ENCODE measurements at places on chromosomes 13 and 19.

DNA sequence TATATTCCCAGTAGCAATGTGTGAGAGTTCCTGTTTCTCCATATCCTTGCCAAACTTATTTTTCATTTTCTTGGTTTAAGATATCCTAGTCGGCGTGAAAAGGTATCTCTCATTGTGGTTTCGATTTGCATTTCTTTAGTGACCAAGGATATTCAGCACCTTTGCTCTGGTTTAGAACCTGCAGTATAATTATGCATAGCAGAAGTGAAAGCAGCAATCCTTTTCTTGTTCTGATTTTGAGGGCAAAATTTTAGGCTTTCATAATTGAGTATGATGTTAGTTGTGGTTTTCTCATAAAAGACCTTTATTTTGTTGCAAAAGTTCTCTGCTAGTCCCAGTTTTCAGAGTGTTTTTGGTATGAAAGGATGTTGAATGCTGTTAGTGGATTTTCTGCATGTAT lies 491.0 kb downstream of the FGF9 start:
- DNase-seq, result no peak

GRCh38 chr13:113962386-113962785 lies 11.5 kb downstream of the C13orf46 start:
- DNase-seq, result no peak

GRCh38 chr13:40061466-40062450 lies 406.3 kb downstream of the COG6 start:
- DNase-seq, result peak; percentile 21

DNA sequence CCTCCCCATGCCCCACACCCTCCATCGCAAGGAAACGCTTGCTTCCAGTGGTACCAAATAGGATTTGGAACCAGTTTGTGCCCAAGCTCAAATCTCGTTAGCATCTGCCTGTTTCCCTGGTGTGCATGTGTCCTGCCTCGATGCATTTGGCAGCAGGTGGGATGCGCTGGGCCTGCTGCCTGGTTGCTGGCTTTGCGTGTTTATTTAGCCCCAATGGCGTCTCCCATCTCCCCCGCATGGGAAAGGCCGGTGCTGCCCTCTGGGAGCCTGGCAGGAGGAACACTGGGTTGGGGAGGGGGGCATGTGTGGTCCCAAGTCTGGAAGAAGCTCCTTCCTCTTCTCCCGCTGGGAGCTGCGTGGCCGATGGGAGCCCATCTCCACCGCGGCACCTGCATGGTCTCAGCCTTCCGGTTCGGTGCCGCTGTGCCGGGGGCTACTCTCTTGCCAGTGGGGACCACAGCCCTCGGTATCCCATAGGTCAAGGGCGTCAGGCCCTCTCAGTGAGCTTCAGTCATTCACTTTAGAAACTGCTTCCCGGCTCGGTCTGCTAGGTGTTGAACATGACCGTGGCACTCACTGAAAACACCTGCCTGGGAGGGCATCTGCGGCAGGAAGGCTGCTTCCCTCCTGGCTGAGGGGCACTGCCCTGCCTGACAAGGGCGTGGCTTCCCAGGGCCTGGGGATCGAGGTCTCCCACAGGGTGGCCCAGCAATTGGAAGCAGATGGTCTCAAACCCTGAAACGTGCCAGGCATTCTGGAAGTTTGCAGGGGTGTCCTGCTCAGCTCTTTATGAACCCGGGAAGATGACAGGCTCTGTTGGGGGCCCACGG lies 11.8 kb upstream of the F7 start:
- DNase-seq, result no peak

DNA sequence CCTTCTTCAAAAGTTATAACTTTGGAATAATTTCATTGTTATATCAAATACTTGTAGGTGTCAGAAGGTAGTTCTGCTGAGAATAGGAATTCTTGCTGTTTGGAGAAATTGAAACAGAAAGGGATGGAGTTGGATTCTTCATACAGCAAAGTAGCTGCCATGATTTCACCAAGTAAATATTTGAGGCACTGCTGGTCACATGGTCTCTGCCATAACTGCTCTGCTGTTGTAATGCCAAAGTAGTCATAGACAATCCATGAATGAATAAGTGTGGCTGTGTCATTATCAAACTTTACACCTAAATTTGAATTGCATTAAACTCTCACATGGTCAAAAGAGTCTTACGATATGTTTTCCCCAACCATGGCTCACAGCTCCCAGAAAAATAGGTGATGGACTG lies 308.6 kb downstream of the GPC6 start:
- no peak for DNase-seq

DNA sequence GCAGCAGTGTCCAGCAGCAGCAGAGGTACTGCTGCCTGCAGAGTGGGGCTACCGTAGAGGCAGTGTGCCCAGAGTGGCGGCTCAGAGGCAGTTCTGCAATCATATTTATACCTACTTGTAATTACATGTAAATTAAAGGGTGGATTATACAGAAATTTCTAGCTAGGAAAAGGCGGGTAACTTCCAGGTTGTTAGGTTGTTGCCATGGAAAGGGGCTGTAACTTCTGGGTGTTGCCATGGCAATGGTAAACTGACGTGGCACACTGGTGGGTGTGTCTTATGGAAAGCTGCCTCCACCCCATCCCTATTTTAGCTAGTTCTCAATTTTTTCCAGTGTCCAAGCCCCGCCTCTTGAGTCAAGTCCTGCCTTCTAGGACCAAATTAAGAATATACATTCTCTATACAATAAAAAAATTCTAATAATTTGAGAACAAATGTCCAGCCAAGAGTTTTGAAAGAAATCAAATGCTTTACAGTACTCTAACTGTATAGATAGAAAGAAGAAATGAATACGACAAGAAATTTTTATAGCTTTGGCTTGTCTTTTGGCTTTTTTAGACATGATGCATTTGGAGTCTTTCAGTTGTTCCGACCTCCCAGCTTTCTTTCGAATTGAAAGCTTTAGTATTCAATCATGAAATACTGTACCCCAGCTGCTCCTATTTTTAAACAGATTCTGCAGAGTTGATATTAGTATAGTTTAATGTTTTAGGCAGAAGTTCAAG lies 816.6 kb downstream of the DIAPH3 start:
- no peak for DNase-seq

DNA sequence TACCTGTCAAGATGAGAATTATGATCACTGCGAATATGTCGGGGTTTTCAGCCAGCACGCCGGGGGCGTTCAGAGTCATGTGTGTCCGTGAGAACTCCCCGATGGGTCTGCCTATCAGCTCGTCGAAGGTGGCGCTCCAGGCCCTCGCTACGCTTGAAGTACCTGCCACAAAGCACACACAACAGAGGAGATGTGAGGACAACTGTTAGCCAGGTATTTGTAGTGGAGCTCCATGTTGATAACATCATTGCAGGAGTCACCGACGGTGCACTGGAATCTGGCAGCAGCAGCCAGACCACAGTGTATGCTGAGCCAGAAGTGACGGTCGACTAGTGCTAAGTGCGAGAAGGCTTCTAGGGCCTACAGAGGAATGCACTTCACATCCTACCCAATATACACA lies 62.7 kb downstream of the SLC7A1 start:
- DNase-seq, result no peak

DNA sequence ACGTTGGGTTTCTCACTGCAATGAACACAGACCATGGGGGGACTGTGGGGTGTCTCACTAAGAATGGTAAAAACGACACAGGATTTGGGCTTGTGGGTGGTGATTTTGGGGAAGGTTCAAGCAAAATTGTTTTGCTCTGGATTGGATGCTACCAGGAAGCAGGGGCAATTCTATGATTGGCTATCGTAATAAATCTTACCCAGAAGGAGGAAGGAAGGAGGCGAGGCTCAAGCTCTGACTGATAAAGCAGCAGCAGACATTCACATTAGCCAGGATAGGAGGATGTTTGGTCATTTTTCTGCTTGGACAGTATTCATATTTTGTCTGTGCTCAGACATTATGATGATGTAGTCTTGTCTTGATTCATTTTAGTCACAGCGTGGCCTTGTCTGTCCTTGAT lies 1.5 kb downstream of the ZNF576 start:
- DNase-seq, result no peak

GRCh38 chr13:50444726-50445125 lies 398.8 kb downstream of the DLEU7 start:
- DNase-seq, result no peak

DNA sequence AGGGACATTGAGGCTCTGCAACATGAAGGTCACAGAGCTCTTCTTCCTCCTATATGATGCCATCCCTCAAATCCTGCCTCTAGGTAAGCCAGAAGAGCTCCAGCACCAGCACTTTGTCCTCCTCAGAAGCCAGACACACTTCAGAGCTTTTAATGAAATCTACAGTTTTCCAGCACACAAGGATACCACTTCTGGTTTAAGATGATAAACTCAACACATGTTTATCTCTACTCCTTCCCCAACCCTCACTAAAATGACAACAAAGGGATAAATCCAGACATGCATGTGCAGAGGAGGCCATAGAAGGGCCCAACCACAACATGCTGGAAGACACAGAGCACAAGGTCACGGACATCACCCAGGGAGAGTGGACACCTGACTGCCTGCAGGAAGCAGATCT lies 195.3 kb downstream of the USP12 start:
- DNase-seq, result no peak

DNA sequence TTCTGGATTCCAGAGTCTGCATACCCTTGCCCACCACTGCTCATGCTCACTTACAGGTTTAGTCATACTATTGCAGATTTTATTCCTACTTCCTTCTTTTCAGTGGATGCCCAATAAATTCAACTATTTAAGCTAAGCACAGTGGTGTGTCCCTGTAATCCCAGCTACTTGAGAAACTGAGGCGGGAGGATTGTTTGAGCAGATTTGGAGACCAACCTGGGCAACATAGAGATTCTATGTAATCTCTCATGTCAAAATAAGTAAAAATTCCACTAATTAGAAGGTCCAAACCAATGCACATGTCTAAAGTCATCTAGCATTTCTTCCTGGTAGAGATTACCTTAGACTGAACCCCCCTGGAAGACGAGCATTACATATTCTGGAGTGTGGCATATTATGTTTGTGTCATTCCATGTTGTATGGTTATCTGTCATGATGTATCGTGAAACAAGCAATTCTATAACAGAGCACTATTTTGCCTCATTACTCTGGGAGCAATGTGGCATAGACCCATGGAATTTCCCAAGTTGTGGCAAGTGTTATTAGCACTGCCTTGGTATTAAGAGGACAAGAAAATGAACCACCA lies 8.3 kb downstream of the HMGB1 start:
- DNase-seq, result no peak
